ENCODE measurements at places on chromosomes 1 and 21.
A peak's percentile ranks its signal among the peaks of the same experiment; 100 is the strongest.

DNA sequence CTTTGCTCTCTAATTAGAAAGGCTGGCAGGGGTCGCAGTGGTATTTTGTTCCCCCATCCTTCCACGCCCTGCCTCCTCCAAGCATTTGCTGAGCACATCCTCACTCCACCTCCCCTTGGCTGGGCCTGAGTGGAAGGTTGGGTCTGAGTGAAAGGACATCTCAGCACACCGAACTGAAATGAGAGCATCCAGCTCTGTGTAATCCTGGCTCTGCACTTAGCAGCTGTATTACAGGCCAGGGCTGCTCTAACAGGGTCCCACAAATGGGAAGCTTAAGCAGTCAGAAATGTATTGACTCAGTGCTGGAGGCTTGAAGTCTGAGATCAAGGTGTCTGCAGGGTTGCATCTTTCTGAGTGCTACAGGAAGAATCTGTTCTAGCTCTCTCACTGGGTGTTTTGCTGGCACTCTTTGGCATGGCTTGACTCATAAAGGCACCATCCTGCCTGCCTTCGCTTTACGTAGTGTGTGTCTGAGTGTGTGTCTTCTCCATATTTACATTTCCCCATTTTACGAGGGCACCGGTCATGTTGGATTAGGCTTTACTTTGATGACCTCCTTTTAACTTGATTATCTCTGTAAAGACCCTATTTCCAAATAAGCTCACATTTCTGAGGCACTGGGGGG lies 48.5 kb upstream of the IGSF21 start:
- DNase-seq = no peak

- no peak for DNase-seq
Observed at GRCh38 chr1:209626346-209627026, 25.7 kb downstream of the LAMB3 start.

DNA sequence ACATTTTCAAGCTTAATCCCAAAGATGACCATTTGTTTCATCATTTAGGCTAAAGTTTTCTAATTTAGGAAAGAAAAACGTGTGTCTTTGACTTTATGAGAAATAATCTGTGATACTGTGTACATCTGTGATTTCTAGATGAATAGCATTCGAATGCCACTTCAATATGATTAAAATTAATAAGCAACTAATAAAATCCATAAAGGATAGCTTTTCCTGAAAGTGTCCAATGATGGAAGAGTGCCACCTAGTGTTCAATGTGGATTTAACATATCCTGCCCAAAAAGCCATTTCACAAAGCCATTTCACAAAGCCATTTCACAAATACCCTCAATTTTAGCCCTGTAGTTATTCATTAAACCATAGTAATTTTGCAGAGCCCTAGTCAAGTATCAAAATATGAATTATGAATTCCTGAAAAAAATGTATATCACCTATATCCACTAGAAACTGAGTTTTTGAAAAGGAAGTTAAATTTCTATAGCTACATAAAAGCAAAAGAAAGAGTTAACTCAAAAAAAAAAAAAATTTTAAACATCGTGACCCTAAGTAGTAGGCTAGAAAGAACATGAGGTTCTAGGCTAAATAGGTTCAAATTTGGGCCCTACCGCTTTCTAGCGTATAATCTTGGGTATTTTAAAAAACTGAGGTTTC lies 19.1 kb downstream of the NME7 start:
- peak; percentile 59 for DNase-seq

DNA sequence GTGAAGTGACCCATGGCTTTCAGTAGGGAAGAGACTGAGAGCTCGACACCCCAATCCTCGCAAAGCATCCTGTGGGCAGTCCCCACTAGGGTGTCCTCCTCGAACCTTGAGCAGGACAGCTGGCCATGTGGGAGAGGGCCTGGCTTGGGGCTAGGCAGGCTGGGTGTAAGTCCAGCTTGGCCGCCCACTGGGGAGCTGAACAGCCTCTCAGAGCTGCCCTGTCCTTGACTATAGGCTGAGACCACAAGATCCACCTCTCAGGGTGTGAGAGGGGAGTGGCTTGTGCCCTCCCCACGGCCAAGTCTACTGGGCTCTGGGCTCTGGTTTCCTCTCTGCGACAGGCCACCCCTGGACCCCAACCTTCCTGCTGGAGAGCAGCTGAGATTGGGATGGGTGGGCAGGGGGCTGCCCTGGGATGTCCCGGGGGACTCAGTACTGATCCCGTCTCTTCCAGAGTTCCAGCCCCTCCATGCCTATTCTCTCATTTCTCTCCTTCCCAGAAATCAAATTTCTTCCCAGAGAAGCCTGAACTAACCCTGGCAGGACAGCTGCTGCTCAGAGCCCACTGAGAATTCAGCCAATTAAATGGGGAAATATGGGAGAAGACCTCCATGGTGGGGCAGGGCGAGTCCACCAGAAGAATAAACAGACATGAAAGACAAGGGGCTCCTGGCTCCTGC lies 282.9 kb downstream of the PTPRU start:
- DNase-seq = no peak

- no peak for DNase-seq
Observed at GRCh38 chr1:227844320-227845146, 29.1 kb downstream of the PRSS38 start.

DNA sequence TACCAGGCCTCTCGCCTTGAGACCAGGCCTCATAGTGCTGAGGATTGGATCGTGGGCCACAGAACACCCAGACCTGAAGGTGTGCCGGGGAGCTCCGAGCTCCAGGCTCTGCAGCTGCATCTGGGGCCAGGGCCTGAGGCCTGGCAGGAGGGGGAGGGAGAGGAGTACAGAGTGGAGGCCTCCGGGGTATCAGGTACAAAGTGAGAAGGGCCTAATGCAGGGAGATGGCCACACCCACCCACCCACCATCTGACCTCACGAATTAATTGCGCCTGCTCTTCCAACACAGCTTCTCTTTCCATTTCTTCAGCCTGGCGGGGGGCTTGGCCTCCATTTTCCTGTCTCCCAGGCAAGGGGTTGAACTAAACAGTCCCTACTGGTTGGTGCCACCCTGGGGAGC lies 99.4 kb upstream of the ARHGEF16 start:
- no peak for DNase-seq
